Large intestine (tissue), 12 donors: ENCODE measurements at places on chromosomes 16 and 17. TPM values are rescaled to one million over a fixed set of nuclear protein-coding genes. Genes with fewer than 3 reads are reported as not detected.
A peak's percentile ranks its signal among the peaks of the same experiment; 100 is the strongest.

DNA sequence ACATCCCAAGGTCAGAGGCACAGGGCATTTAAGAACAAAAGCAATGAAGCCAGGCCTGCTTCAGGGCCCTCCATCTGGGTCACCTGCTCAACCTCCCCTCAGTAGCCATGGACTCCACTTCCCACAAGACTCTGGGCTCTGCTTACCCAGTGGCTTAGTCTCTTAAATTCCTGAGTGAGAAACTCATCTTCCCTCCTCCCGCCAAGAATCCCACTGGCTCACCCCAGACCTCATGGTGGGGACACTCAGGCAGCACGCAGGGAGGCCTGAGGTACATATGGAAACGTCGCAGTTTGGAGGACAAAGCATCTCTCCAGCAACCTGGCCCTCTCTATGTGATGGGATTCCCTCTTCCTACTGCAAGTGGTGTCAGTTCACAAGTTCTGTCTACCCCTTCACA is 326.7 kb upstream of the CDH5 start:
- no peaks in the 10 kb centered on the region for H3K4me1 ChIP-seq
- no peaks in the 10 kb centered on the region for H3K36me3 ChIP-seq
- H3K27ac ChIP-seq, result no peak overlapping the region
- no peak for DNase-seq
- no peak overlapping the region for H3K4me3 ChIP-seq

DNA sequence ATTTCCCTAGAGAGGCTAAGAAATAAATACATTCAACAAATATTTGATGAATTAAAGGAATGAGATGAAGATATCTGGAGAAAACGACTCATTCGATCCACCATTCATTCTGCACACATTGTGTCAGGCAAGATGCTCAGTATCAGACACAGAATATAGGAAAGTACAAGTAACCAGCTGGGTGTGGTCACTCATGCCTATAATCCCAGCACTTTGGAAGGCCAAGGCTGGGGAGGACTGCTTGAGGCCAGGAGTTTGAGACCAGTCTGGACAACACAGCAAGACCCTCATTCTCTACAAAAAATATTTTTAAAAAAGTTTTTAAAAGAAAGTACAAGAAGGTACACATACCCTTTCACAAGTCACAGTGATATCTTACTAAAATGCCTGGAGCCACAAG is 42.3 kb downstream of the CRLF3 start:
- H3K36me3 ChIP-seq, result peaks cover 32% of the 10 kb centered on the region
- no peak overlapping the region for H3K27ac ChIP-seq
- H3K4me3 ChIP-seq, result no peak overlapping the region
- DNase-seq, result no peak
- H3K4me1 ChIP-seq, result no peaks in the 10 kb centered on the region

GRCh38 chr17:37519251-37519985 is 29.7 kb downstream of the DUSP14 start:
- no peak for DNase-seq
- no peak overlapping the region for H3K4me3 ChIP-seq
- H3K27ac ChIP-seq, result no peak overlapping the region
- H3K4me1 ChIP-seq, result no peaks in the 10 kb centered on the region
- peaks cover 65% of the 10 kb centered on the region for H3K36me3 ChIP-seq

GRCh38 chr17:45857977-45858708 is 13.5 kb downstream of the SPPL2C start:
- H3K27me3 ChIP-seq, result peaks cover 3% of the 10 kb centered on the region
- H3K4me1 ChIP-seq, result no peaks in the 10 kb centered on the region
- peak; percentile 29 for DNase-seq
- no peaks in the 10 kb centered on the region for H3K36me3 ChIP-seq

DNA sequence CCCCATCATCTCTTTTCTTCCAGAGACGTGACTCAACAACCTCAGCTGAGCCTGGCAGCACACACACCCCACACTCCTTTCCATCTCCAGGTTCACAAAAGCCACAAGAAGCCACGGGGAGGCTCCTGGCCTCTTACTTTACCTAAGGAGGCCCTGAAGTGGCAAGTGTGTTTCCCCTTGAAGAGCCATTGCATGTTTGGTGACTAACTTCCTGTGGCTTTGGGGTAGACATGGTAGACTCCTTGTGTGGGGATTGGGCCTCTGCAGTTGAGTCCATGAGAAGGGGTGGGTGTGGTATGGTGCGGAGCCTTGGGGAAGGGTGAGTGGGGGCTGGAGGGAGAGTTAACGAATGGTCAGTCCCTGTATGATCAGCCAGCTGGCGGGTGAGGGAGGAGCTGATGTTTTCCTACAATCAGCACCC is 24.2 kb downstream of the SAP30BP start:
- no peaks in the 10 kb centered on the region for H3K27me3 ChIP-seq
- H3K27ac ChIP-seq, result no peak overlapping the region

- DNase-seq, result peak; percentile 7
- H3K4me3 ChIP-seq, result no peak overlapping the region
Measured at GRCh38 chr17:56678249-56679114, 85.0 kb downstream of the NOG start.

- no peak overlapping the region for H3K4me3 ChIP-seq
- H3K27me3 ChIP-seq, result peaks cover 3% of the 10 kb centered on the region
- no peak overlapping the region for H3K27ac ChIP-seq
- no peaks in the 10 kb centered on the region for H3K36me3 ChIP-seq
- no peak for DNase-seq
Measured at GRCh38 chr17:43641416-43641815, 20.3 kb downstream of the MEOX1 start.

DNA sequence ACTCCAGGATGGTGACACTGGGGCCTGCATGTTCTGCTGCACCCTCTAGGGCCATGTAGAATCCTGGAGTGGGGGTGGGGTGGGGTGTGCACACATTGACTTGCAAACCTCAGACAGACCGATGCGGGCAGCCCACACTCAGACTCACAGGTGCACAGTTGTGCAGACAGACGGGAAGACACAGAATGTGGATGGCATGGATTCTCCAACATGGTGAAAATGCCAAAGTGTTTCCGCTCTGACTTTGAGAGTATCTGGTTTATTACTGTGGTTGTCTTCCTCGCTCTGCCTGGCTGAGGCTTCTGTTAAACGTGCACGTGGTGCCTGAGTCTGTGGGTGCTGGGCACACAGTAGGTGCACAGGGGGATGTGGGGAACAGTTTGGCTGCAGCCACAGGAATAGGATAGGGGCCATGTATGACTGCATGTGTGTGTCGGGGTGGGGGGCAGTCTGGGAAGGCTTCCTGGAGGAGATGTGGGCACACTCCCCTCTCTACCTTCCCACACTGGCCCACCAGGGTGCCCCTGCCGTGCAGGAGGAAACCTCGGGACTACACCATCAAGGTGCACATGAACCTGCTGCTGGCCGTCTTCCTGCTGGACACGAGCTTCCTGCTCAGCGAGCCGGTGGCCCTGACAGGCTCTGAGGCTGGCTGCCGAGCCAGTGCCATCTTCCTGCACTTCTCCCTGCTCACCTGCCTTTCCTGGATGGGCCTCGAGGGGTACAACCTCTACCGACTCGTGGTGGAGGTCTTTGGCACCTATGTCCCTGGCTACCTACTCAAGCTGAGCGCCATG is 9.0 kb upstream of the ADGRG3 start:
- no peaks in the 10 kb centered on the region for H3K4me1 ChIP-seq
- H3K27me3 ChIP-seq, result no peaks in the 10 kb centered on the region
- H3K36me3 ChIP-seq, result peaks cover 89% of the 10 kb centered on the region
- DNase-seq, result no peak

DNA sequence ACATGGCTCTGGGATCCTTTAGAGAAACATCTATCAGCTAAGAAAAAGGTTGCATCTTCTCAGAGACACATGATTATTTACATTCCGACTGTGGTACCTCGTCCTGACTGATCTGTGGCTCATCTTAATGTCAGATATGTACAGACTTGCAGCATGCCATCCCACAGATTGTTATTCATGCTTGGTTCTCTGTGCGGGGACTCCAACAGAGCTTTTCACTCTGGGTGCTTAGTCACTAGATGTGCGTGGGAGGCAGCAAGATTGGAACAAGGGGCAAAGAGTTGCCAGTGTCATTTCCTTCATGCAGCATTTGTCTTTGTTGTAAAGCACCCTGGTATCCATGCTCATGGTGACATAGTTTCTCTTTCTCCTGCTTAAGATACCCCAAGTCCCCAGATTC is 179.1 kb upstream of the CACNG5 start:
- no peak overlapping the region for H3K4me3 ChIP-seq
- no peaks in the 10 kb centered on the region for H3K27me3 ChIP-seq
- H3K27ac ChIP-seq, result no peak overlapping the region
- no peak for DNase-seq
- H3K4me1 ChIP-seq, result no peaks in the 10 kb centered on the region

DNA sequence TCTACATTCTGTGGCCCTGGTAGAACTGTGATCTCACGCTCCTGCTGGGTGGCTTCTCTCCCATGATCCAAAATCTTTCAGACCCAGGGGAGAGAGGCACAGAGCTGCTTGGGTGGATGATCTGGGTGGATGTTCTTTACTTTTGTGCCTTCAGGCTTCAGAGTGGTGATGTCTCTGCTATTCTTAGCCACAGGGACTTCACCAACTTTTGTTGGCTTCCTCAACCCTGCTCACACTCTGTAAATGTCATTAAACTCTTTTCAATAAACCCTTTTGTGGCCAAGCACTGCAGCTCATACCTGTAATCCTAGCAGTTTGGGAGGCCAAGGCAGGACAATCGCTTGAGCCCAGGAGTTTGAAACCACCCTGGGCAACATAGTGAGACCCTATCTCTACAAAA is 7.6 kb downstream of the CLEC10A start:
- no peak overlapping the region for H3K27ac ChIP-seq
- no peak for DNase-seq
- H3K27me3 ChIP-seq, result peaks cover 2% of the 10 kb centered on the region
- no peaks in the 10 kb centered on the region for H3K4me1 ChIP-seq
- H3K4me3 ChIP-seq, result no peak overlapping the region
- H3K36me3 ChIP-seq, result no peaks in the 10 kb centered on the region

DNA sequence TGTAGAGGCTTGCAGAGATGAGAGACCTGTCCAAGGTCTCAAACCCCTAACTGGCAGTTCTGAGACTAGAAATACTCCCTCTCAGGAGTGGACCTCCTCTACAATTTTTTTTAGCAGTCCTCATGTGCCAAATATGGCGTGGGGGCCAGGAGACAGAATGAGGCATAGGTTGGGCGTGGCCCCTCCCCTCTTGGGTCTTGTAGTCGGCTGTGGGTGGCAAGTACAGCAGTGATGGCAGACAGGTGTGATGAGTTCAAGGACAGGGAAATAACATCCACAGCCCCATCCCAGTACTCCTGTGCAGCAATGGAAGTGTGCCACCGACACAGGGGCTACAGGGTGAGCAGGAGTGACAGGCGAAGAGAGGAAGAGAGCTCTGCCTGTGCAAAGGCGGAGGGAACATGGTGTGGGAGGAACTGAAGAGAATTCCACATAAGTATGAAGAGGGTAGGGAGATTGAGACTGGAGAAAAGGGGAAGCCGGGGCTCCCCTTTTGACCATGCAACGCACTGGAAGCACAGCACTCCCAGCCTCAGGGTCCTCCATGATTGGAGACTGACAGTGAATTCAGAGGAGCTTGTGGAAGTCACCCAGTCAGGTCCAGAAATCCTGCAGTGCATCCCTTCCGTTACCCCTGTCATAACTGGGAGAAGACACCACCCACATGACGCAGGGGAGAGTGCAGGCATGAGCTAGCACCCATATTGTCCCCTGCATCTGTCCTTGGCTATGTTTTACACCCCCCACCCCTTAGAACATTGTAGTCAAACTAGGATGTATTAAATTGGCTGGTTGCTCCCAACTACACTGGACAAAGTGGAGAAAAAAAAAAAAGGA is 14.8 kb upstream of the CETP start:
- H3K4me3 ChIP-seq, result no peak overlapping the region
- H3K36me3 ChIP-seq, result peaks cover 36% of the 10 kb centered on the region
- no peaks in the 10 kb centered on the region for H3K4me1 ChIP-seq
- H3K27ac ChIP-seq, result no peak overlapping the region
- DNase-seq, result no peak
- no peaks in the 10 kb centered on the region for H3K27me3 ChIP-seq

DNA sequence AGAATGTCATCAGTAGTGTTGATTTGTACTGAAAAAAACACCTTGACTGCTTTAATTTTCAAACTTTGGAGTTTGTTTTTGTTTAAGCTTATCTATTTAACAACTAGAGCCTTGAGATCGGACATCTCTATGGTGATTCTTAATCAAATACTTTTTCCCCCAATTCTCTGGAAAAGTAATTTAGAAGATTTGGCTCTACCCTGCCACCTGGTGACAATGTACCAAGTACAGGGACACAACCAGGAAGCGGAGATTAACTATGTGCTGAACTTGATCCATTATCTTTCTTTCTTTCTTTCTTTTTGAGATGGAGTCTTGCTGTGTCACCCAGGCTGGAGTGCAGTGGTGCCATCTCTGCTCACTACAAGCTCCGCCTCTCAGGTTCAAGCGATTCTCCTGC is 30.8 kb downstream of the USP43 start:
- no peaks in the 10 kb centered on the region for H3K4me1 ChIP-seq
- DNase-seq, result no peak
- H3K4me3 ChIP-seq, result no peak overlapping the region
- no peak overlapping the region for H3K27ac ChIP-seq
- H3K27me3 ChIP-seq, result no peaks in the 10 kb centered on the region

- H3K27ac ChIP-seq, result no peak overlapping the region
- DNase-seq, result no peak
- H3K4me1 ChIP-seq, result peaks cover 46% of the 10 kb centered on the region
- no peak overlapping the region for H3K4me3 ChIP-seq
- peaks cover 2% of the 10 kb centered on the region for H3K27me3 ChIP-seq
Measured at GRCh38 chr16:3147046-3147756, 12.4 kb downstream of the ZNF213 start.

DNA sequence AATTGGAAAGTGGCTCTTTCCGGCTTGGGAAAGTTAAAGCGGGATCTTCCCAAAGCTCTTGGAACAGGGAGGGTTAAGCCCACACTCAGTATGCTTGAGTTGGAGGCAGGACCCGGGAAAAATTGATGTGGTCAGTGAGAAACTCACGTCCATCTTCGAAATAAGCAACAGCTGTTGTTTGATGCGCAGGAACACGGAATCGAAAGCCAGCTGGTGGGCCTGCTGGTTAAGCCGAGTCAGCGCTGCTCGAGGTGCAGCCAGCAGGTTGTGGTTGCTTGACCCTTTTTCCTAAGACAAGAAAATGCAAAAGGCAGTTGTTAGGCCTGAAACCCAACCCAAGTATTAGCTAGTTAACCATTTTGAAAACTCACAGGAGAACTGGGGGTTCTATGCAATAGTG is 49.4 kb downstream of the COG7 start:
- no peak overlapping the region for H3K27ac ChIP-seq
- no peaks in the 10 kb centered on the region for H3K4me1 ChIP-seq
- DNase-seq, result no peak
- H3K4me3 ChIP-seq, result no peak overlapping the region

DPEP3 gene
- polyA plus RNA-seq, result 0.09 TPM

KRTAP4-6 gene
- not detected for polyA plus RNA-seq

ZNF267 gene
- polyA plus RNA-seq, result 13.2 TPM

KIAA0513 gene
- 4.7 TPM for polyA plus RNA-seq

DOC2A gene
- 4.2 TPM for polyA plus RNA-seq

ACAP1 gene
- polyA plus RNA-seq, result 12.2 TPM
